ENCODE measurements at places on chromosomes 7 and 10.

DNA sequence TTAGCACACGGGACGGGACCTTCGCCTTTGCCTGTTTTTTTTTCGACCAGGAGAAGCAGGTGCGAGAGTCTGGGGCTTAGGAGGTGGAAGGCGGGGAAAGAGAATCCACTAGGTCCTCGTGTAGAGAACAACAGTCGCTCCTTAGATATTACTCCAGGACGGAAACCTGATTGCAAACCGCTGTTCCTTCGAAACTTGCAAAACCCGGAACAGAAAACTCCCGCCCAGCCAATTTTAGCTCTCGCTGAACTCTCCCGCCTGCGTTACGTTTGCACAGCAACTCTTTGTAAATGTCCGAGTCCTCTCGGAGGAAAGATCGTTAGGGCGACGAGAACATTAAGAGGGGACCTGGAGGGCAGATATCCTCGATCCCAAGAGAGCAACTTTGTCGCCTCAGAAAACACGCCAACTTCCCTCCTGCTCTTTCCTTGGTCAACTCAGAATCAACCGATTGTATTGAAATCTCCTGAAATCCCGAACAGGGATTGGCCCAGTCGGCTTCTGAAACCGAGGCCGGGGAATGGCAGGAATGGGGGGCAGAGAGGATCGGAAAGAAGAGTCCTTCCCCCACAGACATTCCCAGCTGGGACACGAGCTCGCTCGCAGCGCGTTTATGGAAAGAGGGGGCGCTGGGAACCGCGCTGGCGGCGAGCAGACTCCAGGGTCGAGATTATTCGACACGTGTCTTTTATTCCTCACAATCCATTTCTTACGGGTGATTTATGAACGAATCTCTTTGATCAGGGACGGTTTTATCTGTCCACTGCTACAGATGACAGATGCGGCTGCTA is 9.9 kb downstream of the TWIST1 start:
- DNase-seq: no peak

DNA sequence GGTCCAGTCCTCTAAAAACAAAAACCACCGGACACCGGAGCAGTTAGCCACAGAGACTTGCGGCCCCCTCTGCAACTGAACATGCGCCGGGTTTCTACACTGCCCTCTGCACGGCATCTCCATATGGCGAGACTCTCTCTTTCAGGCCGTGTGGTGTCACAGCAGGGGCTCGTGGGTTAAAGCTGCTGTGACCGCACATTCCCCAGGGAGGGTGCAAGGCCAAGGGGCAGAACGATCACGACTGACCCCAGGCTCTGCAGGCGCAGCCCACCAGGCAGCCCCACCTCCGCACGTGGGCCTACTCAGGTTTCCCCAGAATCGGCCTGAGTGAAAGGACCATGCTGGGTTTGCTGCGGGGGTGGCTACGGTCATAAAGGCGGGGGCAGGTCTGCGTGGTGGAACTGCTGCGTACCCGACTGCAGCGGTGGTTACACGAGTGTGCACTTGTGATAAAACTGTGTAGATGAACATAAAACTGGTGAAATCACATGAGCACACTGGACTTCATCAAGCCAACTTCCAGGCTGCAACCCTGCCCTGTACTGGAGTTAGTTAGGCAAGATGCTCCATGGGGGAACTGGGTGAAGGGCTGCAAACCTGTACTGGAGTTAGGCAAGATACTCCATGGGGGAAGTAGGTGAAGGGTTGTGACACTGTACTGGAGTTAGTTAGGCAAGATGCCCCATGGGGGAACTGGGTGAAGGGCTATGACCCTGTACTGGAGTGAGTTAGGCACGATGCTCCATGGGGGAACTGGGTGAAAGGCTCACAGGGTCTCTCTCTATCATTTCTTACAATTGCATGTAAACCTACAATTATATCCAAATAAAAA is 81.4 kb upstream of the PPP2R2D start:
- no peak for DNase-seq

DNA sequence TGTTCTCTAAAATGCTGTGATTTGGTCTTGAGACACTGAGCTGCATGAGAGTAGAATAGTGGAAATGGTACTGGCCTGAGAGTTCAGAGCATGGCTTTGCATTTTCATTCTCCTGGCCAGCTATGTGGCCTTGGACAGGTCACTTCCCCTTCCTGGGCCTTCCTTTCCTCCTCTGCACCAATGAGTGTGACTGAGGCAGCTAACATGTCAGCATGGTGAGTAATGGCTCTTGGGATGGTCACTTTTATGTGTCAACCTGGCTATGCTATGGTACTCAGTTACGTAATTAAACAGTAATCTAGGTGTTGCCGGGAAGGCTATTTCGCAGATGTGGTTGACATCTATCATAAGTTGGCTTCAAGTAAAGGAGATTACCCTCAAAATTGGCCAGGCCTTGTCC is 109.3 kb downstream of the RTKN2 start:
- DNase-seq: no peak

DNA sequence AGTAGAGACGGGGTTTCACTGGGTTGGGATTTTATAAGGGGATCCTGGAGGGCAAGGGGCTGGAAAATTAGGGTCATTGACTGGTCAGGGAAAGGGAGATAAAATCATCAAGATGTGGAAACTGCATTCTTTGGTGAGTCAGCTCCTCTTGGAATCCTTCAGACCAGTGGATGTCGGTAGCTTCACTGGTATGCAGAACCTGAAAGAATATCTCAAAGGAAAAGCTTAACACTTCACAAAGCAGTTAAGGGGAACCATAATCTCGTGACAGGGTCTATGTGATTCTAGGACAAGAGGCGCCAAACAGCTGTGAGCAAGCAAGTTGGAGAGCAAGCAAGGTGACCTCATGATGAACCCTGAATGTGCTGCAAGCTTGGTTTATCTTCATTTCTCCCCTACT is 634.7 kb upstream of the AUTS2 start:
- DNase-seq: no peak

DNA sequence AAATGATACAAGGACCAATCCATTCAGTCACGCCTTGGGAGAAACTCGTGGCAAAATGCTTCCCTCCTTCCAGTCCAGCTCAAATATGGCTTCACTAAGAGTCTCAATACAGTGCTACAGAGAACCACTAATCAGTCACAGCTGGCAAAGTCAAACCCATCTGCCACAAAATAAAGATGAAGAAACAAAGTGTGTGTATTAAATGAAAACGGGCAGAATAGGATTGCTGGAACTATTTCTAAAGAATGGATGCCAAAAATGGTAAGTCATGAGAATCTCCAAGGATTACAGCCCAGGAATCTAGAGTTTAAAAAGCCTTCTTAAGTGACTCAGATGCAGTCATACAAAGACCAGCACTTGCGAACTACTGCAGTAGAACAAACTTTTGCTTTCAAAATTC is 61.9 kb downstream of the CACUL1 start:
- no peak for DNase-seq

- DNase-seq: no peak
Observed at GRCh38 chr10:120883071-120883470, 31.9 kb downstream of the WDR11 start.

DNA sequence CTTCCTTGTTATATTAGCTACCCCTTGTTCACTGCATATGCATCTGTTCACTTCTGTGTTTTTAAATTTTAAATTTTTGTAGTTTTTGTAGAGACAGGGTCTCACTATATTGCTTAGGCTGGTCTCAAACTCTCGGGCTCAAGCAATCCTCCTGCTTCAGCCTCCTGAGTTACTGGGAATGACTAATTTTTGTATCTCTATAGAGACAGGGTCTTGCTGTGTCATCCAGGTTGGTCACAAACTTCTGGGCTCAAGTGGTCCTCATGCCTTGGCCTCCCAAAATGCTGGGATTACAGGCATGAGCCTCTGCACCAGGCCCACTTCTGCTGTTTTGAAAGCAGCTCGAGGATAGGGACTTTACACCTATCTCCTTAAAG is 64.6 kb downstream of the PRTFDC1 start:
- no peak for DNase-seq

- no peak for DNase-seq
Observed at GRCh38 chr10:102668326-102669107, 24.2 kb downstream of the TRIM8 start.

DNA sequence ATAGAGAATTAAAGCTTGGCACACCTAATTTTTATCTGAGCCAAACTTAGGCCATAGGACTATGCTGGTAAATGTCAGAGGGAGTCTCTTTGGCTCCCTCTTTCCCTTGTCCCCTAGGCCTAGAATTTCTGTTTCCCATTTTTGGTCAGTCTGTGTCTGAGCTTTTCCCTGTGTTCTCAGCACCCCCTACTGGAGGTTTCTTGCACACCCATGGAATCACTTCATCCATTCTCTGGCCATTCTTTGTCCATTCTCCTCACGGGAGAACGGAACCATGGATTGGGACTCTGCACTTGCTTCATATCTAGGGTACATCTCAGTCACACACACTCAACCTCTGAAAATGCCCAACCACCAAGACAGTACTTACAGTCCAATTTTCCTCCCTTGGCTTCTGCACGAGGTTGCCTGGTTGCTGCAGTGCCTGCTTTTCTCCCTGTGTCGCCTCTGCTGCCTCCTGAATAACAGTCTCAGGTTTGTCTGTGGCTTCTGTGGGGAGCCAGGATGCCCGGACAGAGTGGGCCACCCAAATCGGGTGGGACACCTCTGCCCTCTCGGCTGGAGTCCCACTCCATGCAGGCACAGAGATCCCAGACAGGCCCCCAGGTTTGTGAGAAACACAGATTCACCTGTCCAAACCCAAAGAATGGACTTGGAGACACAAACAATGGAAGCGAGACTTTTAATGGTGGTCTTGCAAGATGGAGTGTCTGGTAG is 35.1 kb upstream of the DNAH11 start:
- DNase-seq: peak; percentile 39
